RKO (cell line): ENCODE measurements at places on chromosomes 4 and X.

DNA sequence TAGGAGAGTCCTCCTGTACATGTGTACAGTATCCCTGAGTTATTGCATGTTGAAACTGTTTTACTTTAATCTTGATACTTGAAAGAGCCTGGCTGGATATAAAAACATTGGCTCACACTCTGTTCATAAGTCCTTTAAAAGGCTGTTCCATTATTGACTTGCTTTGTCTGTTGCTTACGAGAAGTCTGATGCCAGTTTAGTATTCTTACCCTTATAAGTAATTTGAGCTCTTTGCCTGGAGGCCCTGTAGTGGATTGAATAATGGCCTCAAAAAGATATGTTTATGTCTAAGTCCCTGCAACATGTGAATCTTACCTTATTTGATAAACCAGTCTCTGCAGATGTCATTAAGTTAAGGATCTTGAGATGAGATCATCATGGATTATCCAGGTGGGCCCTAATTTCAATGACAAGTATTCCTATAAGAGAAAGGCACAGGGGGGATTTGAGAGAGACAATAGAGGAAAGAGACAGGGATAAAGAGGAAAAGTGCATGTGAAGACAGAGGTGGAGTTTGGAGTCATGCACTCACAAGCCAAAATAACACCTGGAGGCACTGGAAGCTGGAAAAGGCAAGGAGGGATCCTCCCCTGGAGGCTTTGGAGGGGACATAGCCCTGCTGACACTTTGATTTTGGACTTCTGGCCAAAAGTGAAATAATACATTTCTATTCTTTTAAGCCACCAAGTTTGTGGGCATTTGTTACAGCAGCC is 98.1 kb downstream of the IRF2 start:
- DNase-seq, result no peak

- DNase-seq, result no peak
These were observed 12.8 kb downstream of the SYTL4 start for GRCh38 chrX:100719139-100719538.

GRCh38 chrX:34631479-34632220 is 25.4 kb downstream of the TMEM47 start:
- DNase-seq, result no peak

- DNase-seq, result no peak
These were observed 2.9 kb upstream of the ADH6 start for GRCh38 chr4:99221980-99222379.

DNA sequence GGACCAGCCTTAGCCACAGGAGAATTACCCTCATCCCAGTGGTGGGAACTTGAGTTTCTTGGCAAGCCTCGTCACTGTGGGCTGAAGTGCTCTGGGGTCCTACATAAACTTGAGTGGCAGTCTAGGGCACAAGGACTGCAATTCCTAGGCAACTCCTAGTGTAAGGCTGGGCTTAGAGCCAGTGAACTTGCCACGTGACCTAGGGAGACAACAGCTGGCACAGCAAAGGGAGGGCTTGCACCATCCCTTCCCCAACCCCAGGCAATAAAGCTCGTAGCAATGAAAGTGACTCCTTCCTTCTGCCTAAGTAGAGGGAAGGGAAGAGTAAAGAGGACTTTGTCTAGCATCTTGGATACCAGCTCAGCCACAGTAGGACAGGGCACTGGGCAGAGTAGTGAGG is 81.8 kb downstream of the TEX11 start:
- DNase-seq, result no peak

DNA sequence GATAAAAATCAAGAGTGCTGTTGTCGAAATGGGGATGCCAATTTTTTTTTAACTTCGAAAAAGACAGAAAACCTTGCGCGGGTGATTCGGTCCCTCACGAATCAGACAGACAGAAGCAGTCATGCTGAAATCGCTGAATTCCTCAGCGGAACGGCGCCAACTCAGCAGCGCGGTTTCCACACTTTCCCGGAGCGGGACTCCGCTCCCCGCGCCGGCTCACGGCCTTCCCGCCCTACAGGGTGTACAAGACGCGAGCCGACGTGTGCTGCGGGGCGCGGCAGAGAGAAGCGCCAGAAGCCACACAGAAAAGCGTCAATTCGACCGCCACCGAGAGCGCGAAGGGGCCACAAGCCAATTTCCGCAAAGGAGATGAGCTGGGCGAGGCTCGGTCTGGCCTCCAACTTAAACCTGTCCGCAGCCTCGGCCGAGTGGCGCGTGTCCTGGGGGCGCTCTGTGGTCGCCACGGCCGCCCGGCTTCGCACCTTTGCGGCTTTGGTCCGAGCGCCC is 1.3 kb downstream of the NEXMIF start:
- DNase-seq, result no peak

DNA sequence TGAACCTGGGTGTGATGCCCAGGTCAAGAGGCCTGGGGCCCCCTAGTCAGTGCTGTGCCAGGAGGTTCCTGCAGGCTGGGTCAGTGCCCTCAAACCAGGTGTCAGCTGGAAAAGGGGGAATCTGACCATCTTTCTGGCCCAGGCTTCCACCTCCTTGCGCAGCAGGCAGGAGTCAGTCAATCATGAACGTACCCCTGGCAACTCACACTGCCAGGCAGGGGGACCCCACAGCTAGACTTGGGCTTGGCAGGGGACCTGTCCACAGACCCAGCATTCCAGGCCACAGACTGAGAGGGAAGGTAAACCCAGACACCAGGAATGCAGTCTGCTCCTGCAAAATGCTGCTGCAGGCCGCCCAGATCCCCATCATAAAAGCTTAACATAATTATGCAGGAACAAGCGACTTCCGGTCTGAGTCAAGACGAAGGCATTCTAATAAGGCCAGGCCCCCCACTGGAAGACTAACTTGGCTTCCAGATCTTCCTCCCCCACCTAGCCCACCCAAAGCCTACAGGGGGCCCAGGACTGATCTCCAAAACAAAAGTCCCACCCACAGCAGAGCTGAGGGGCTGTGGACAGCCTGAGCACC is 156.3 kb downstream of the BCOR start:
- no peak for DNase-seq

- DNase-seq, result peak; percentile 55
These were observed 88.2 kb downstream of the TASL start for GRCh38 chrX:30489323-30489722.

DNA sequence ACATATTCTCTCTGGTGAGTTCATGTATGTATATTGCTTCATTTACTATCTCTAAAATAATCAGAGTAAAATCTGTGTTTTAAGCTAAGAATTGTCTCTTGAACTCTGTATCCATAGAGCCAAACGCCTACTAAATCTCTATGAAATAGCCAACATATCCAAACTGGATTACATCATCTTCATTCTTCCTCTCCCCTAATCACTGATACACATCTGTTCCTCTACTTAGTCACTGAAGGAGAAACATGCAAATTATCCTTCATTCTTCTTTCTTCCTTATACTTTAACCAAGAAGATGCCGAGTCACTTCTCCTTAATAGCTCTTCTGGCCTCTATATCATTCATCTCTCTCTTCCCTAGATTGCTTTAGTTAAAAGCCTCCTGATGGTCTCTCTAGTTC is 630.4 kb upstream of the FTHL17 start:
- no peak for DNase-seq

GRCh38 chr4:83556006-83556707 is 20.2 kb downstream of the GPAT3 start:
- DNase-seq, result no peak
